ENCODE measurements at places on chromosomes 2 and 18.

DNA sequence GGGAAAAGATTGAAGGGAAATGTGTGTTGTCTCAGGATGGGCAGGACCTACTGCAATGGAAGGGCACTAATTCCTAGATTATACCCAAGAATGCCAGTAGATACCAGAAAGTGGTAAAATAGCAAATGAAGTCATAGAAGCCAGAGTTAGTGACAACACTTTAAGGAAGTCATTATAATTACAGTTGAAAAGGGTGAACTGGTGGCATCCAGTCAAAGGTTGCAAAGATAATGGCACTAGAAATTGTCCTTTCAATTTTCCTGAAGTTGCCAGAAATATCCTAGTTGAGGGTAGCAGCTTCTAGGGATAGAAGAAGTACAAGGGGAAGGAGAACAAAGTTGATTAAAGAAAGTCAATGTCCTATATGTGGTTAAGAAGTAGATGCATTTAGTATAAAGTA lies 68.8 kb upstream of the GLS start:
- no peak for DNase-seq

DNA sequence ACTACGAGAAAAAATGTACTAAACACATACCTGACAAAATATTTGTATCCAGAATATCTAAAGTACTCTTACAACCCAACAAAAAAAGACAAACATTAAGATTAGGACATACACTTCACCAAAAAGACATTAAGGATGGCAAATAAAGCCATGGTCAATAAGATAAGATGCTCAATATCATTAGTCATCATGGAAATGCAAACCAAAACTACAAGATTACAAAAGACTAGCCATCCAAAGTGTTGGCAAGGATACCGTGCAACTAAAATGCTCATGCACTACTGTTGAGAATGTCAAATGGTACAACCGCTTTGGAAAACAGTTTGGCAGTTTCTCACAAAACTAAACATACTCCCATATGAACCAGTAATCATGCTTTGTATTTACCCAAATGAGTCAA lies 29.7 kb downstream of the MAP3K2 start:
- no peak for DNase-seq

- no peak for DNase-seq
Observed at GRCh38 chr2:161965994-161966393, 108.0 kb downstream of the DPP4 start.

DNA sequence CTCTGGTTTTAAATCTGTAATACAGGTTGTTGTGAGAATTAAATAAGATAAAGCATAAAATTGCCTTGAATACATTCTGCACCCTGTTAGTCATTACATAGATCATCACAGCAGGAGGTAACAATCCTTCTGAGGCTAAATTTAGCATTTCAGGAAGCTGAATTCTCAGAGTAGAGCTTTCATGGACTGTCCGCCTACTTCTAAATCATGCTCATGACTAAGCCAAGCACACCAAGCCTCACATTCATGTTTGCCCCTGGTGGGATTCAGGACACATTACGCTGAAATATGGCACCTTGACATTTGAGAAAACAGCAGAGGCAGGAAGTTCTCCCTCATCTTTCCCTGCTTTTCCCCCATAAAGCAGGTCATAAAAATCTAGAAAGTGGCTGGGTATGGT lies 16.6 kb upstream of the PIK3C3 start:
- DNase-seq = no peak

GRCh38 chr2:206250041-206250897 lies 24.2 kb upstream of the ZDBF2 start:
- no peak for DNase-seq

GRCh38 chr2:220465700-220466099 lies 838.3 kb downstream of the SLC4A3 start:
- no peak for DNase-seq

- DNase-seq = no peak
Observed at GRCh38 chr2:157442636-157443035, 1.3 kb downstream of the CYTIP start.

GRCh38 chr2:127884436-127884835 lies 1.3 kb downstream of the AMMECR1L start:
- no peak for DNase-seq

- no peak for DNase-seq
Observed at GRCh38 chr2:148971547-148971946, 67.0 kb upstream of the LYPD6B start.

DNA sequence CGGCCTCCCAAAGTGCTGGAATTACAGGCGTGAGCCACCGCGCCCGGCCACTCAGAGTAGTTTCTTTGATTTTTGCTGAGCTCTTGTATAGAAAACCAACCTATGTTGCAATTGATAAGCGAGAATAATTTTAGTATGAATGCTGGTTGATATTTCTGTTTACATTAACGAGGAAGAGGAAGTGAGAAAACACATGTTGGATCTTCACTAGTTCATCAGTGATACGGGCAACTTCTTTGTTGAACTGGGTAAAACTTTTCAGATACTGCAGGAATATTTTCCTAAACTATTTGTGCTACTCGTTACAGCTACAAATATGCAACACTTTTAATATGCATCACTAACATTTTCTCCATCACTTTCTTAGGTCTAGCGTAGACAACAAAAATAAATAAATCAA lies 67.9 kb upstream of the SLC25A52 start:
- DNase-seq = no peak

- no peak for DNase-seq
Observed at GRCh38 chr18:8368512-8369217, 240.6 kb upstream of the RAB12 start.

- no peak for DNase-seq
Observed at GRCh38 chr2:58195662-58196061, 45.5 kb downstream of the FANCL start.

GRCh38 chr2:188785061-188785460 lies 189.1 kb upstream of the COL3A1 start:
- DNase-seq = no peak

GRCh38 chr2:68687018-68687417 lies 43.6 kb downstream of the PROKR1 start:
- DNase-seq = no peak

DNA sequence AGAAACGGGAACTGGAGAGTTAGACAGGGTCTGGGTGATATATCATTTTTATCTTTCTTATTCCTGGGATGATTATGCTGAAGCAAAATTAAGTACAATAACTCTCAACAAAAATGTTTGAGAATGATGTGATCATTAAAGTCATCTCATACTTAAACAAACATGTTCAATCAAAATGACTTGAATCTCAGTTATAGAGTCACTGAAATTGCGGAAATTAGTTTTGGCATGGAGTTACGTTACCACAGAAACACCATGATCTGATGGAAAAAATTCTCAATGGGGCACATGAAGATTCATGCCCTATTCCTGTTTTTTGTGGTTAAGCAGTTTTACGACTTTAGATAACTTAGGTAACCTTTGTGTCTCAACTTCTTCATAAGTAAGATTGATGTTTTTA lies 757.7 kb downstream of the EPHA4 start:
- DNase-seq = no peak

- no peak for DNase-seq
Observed at GRCh38 chr2:169649278-169649677, 44.9 kb downstream of the CFAP210 start.

- DNase-seq = peak; percentile 20
Observed at GRCh38 chr18:13217466-13217961, 1.0 kb upstream of the LDLRAD4 start.

- no peak for DNase-seq
Observed at GRCh38 chr18:32302806-32303205, 113.0 kb downstream of the MEP1B start.

- no peak for DNase-seq
Observed at GRCh38 chr2:109239720-109240119, 110.7 kb downstream of the SH3RF3 start.

DNA sequence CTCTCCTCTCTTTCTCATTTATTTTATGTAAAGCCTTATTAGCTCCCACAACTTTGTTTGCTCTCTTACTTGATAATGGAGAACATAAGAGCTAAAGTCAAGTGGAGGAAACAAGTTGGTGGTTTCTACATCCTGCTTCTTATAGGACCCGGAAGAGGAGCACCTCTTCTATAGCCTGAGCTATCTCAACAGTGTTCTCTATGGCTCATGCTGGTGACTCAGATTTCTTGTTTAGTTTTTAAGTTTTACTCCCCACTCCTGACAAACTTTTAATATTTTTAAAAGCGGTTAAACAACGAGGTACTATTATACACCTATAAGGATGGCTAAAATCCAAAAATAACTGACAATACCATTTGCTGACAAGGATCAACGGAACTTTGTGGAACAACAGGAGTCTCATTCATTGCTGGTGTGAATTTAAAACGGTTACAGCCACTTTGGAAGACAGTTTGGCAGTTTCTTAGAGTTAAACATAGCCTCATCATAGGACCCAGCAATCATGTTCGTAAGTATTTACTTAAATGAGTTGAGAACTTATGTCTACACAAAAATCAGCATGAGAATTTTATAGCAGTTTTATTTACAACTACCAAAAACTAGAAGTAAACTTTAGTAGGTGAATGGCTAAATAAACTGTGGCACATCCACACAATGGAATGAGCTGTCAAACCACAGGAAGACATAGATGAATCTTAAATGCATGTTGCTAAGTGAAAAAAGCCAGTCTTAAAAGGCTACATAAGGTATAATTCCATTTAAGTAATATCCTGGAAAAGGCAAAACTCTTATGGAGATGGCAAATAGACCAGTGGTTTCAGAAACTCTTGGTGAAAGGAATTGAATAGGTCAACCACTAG lies 12.7 kb upstream of the CDC42EP3 start:
- DNase-seq = no peak

GRCh38 chr2:17557596-17557995 lies 17.1 kb downstream of the VSNL1 start:
- no peak for DNase-seq

GRCh38 chr2:234502285-234502918 lies 5.5 kb upstream of the ARL4C start:
- no peak for DNase-seq

- no peak for DNase-seq
Observed at GRCh38 chr2:105592288-105592687, 152.4 kb upstream of the NCK2 start.

DNA sequence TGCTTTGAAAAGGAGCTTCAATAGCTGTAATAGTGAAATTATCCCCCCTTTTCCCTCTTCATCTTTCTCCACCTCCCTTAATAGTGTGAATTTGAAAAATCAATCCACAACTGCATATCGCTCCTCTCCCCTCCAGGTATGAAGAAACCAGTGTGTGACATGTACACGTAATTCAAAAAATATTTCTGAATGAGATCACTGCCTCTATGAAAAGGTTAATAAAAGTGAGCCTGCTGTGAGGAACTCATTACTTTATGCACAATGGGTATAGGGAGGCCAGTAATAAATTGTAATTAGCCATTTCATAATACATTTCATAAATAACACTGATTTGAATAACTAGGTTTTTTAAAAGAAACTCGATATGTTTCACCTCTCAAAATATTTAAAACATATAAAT lies 209.0 kb upstream of the KYNU start:
- DNase-seq = no peak

GRCh38 chr18:36398419-36398818 lies 100.9 kb downstream of the FHOD3 start:
- DNase-seq = no peak

GRCh38 chr2:150729495-150729955 lies 242.1 kb upstream of the RND3 start:
- no peak for DNase-seq

DNA sequence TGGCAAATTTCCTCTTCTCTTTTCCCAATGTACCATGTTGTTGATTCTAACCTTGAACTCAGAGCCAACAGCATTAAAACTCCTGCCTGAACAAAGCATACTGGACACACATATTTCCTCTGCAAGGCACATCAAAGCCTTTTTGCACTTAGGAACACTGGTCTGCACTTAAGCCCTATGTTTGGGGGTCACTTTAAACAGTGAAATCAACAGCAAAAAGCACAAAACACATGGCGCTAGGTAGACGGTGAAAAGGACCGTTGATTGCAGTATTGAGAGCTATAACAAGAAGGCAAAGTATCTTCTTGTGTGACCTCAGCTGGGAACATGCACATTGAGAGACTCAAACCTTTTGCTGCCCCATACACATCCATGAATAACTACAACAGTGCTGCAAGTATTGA lies 83.9 kb upstream of the SH3BP4 start:
- no peak for DNase-seq

GRCh38 chr2:187117483-187117882 lies 268.5 kb upstream of the ZSWIM2 start:
- no peak for DNase-seq

DNA sequence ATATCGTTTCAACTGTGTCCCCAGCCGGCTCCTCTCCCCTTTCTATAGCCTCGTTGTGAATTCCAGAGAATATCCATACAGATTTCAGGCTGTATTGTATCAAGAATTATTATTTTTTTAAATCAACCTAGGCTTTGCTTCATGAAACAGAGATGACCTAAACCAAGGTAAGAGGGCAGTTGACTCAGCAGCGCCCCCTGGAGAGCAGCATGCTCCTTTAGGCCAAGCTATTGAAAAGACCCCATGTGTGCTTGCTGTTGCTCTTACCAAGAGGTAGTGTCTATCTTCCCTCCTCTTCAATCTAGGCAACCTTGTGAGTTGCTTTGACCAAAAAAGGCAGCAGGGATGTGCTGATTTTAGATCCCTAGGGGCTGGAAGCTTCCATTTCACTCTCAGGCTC lies 426.7 kb upstream of the SMIM21 start:
- DNase-seq = no peak

GRCh38 chr2:188477564-188478103 lies 186.0 kb downstream of the GULP1 start:
- DNase-seq = no peak

DNA sequence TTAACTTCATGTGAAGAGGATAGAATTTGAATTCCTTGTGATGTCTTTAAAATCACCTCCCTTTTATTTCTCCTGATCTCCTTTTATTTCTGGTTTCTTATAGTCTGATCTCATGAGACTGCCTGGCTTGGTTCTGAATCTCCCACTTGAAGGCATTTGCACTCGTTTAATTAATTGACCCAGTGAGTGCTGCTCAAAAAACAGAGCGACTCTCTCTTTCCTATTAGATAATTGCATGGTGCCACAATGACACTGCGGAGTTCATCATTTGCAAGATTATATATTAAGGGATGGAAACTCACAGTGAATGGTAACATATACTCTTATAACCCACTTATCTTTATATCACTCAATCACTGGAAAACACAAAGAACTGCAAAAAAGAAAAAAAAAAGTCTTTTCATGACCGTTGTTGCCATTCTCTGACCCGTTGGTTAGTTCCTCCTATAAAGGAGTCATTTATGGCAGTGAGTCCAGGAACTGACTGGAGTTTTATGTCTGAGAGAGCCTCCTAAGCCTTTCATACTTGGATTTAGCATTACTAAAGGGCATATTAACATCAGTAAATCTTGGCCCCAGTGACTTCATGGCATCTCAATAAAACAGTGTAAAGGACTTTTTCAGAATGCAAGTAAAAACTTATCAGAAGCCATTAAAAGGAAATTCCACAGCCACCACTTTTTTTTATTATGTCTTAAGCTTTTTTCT lies 103.3 kb upstream of the EPHA4 start:
- DNase-seq = no peak

DNA sequence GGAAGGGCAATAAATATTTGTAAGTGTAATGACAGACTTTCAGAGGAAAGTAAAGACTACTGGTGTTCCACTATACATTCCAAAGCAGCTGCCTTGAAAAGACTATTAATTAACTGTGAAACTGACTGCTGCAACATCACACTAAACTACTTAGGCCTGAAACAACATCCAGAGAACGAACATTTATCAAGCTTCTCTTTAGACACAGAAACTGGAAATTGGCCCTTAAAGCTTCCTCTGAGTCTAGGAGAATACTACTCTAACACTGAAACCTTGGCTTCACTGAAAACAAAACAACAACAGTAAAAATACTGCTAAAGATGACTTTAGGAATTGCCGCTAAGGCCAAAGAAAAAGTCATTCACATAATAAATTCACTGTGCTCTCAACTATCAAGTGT lies 74.6 kb downstream of the ESCO1 start:
- DNase-seq = no peak
